Neural crest cell (in vitro differentiated cells): ENCODE measurements at places on chromosomes 2 and 18. TPM values are rescaled to one million over a fixed set of nuclear protein-coding genes. Genes with fewer than 3 reads are reported as not detected.

GRCh38 chr2:133733901-133734255, 165.6 kb upstream of the NCKAP5 start:
- no peak for DNase-seq

DNA sequence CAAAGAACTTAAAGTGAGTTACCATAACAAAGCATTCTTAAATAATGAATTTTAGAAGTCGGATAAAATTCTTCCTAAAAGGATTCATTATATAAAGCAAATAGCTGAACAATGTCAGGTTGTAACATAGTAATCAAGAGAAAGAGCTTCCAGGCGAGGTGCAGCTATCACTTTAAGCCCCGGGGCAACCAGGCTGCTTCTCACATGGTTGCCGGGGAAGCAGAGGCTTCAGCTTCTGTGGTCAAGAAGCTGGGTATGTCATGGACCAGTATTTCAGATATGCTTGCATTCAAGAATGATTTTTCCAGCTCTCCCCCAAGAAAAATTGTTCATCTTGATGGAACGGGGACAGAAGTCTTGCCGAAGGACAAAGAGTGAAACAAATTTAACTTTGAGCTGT, 23.6 kb upstream of the KYNU start:
- no peak for DNase-seq

DNA sequence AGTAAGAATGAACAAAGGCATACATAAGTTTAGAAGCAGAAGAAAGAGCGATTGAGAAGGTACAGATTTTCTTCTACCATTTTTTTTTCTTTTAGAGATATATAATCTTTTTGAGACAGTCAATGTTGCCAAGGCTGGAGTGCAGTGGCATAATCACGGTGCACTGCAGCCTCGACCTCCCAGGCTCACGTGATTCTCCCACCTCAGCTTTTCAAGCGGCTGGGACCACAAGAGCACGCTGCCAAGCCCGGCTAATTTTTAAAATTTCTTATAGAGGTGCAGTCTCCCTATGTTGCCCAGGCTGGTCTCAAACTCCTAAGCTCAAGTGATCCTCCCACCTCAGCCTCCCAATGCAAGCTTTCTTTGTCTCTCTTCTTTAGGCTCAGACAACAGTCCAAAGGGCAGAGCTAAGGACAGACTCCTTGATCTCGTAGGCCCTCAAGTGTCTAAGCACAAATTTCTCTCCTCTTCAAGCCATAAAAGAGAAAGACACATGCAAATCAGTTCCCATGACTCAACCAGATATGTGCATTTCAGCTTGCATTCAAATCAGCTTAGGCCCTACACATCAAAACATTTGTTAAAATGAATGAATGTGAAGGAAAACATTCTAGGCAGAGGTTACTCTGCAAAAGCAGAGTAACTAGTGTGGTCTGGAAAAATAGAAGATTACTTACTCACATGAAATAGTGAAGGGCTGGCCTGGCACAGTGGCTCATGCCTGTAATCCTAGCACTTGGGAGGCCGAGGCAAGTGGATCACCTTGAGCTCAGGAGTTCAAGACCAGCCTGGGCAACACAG, 18.0 kb downstream of the ITSN2 start:
- no peak for DNase-seq

Gene AMER3
- 1.3 and 1.4 TPM in 2 replicates for total RNA-seq

DNA sequence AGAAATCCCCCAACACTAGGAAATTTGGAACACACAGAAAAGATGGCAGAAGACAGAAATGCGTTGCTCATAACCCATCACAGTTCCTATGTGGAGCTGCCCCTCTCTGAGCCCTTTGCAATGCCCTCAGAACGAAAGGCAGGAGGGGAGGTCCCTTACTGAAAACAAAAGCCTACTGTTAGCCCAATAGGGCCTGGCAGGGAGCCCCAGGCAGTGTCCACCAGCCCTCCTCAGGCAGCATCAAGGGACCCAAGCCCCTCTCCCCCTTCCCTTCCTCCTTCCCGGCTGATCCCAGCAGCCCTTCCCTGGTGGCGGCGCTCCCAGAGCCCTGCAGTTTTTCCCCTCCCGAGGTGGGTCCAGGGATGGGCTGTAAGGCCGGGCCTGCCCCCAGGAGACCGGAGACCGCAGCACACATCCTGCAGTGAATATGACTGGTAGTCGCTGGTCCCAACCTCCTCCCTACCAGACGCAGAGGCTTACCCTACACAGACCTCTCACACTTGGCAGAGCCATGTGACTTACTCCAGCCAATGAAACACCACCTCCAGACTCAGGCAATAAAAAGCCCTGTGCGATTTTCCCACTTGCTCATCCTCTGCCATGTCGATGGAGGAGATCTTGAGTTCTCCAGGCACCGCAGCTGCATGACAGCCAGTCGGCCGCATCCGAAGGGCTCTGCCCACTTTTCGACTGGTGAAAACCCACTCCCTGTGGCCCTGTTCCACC, 19.4 kb upstream of the DUSP2 start:
- no peak for DNase-seq

DNA sequence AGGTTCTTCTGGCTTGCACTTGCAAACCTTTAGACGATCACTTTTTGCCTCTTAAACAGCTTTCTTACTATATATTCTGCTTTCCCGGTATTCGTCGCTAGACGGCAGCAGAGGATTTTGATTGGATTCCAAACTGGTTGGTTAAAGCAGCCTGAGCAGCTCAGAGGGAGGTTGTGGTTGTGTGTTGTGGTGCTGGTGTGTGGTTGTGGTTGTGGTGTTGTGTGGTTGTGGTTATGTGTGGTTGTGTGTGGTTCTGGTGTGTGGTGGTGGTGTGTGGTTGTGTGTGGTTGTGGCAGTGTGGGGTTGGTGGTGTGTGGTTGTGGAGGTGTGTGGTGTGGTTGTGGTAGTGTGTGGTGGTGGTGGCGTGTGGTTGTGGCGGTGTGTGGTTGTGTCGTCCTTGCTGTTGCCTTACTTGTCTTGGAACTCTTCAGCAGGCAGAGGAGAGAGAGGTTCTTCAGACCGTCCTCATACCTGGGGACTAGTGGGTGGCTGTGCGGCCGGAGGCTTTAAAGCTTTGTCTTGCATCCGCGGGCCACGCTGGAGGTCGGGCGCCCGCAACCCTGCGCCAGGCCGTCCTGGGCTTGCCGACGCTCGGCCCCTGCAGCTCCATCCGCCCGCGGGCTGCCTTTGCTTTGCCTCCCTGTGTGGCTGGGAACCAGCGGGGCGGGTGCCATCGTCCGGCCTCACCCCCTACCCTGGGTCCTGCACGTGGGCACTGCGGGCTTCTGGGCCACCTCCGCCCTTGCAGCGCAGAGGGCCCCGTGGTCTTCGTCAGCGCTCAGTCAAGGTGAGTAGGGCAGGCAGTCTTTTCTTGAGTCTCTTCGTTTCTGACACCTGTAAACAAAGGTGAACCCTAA, 190.8 kb downstream of the ARHGAP28 start:
- peak; percentile 76 for DNase-seq

Gene TOGARAM2
- 0.35 TPM in 1 of 2 replicates, not detected in the other for total RNA-seq

DNA sequence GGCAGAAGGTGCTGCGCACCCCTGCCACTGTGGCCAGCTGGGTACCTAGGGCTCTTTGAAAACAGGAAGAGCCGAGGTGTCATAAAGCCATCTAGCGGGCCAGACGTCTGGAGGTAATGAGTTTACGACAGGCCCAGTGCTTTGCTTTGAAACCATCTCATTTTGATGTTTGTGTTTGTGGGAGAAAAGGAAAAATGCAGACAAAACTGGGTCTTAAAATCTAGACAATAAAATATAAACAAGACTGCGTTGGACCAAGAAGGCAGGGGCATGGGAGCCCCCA, 3.2 kb downstream of the HOXD9 start:
- DNase-seq: no peak

DNA sequence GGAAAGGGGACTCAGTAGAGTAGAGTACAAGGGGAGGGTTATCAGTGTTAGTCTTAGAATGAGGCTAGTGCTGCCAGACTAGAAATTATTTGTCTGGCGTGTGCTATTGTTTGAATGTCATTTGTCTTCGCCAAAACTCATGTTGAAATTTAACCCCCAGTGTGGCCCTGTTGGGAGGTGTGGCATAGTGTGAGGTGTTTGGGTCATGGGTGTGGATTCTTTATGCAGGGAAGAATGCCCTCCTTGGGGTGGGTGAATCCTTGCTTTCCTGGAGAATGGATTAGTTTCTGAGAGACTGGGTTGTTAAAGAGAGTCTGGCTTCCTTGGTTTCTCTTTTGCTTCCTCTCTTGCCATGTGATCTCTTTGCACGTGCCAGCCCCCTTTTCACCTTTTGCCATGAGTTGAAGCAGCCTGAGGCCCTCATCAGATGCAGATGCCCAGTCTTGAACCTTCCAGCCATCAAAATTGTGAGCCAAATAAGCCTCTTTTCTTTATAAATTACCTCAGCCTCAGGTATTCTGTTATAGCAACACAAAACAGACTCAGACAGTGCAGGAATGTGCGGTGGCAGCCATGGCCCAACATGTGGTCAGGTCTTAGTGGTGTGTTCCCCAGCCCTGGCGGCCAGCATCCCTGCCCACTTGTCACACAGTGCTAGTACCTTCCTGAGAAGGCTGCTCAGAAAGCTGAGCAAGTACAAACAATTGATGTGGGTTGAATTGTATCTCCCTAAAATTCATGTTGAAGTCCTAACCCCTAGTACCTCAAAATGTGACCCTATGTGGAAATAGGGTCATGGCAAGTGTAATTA, 48.4 kb upstream of the NAB1 start:
- no peak for DNase-seq

DNA sequence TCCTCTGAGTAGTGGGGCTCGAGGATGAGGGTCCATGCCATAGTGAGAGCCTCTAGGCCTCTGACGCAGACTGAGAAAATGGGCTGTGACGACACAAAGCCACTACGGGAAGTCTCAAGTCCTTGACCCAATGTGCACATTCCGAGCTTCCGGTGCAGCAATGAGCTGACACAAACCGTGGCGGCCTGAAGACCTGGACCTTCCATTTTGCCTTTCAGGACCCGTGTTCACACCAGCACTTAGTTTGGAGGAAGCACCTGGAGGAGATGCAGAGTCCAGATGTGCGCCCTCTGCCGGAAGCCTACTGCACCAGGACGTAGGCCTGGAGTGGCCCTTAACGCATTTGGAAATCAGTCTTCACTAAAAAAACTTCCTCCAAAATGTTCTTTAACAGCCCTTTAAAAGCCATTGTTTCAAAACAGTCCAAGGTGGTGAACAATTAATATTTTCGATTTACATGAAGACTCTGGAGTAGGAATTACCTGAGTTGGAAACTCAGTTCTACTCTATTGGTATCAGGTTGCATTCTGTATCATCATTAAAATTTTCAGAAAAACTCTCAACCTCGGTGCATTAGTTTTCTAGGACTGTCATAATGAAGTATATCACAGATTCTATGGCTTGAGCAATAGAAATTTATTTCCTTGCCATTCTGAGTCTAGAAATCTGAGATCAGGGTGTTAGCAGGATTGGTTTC, 33.9 kb downstream of the BMP10 start:
- DNase-seq: peak; percentile 40

Gene LRRC30
- not detected in 2 replicates for total RNA-seq

GRCh38 chr2:133109772-133110171, 439.8 kb upstream of the LYPD1 start:
- DNase-seq: no peak

Gene MC2R
- not detected in 2 replicates for total RNA-seq

DNA sequence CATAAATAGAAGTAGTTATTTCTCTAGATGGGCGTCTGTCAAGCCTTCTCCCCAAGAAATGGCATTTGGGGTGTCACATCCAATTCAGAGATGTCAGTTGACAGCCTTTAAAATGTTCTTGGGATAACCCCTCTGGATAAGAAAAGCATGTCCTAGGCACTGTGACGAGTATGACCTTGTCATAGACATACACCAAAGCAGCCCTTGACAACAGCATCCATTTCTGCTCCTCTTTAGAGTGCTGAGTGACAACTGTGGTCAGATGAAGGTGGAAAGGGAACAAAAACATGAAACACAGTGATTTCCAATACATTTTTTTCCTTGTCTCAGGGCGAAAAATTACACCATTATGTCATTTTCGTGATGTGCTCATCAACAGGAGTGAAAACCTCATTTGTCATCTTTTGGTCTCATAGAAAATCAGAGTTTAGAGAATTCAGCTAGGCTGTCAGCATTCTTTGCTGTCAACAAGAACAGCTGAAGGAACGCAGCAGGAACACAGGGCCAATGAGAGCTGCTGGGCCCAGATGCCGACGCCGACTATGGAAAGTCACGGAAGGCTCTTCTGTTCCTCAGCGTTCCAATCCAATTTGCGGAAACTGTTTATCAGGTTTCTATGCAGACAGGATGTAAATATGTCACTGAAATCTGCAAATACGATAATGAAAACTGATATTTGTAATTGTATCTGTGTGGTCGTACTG, 193.2 kb downstream of the ICOS start:
- no peak for DNase-seq

DNA sequence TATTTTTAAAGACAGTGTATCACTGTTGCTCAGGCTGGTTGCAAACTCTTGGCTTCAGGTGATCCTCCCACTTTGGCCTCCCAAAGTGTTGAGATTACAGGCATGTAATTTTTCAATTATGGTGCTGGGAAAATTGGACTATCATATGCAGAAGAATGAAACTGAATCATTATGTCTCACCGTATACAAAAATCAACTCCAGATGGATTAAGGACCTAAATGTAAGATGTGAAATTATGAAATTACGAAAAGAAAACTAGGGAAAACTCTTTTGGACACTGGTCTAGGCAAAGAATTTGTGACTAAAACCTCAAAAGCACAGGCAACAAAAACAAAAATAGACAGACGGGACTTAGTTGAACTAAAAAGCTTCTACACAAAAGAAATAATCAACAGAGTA, 31.2 kb downstream of the MAP3K2 start:
- DNase-seq: no peak

Gene SLC9A4
- total RNA-seq: not detected in 2 replicates

Gene TMEFF2
- total RNA-seq: 1.8 and 2.9 TPM in 2 replicates

- DNase-seq: no peak
Measured at GRCh38 chr2:50645346-50645745, 386.6 kb downstream of the NRXN1 start.

- DNase-seq: no peak
Measured at GRCh38 chr18:11909061-11909455, 941 bp upstream of the MPPE1 start.

DNA sequence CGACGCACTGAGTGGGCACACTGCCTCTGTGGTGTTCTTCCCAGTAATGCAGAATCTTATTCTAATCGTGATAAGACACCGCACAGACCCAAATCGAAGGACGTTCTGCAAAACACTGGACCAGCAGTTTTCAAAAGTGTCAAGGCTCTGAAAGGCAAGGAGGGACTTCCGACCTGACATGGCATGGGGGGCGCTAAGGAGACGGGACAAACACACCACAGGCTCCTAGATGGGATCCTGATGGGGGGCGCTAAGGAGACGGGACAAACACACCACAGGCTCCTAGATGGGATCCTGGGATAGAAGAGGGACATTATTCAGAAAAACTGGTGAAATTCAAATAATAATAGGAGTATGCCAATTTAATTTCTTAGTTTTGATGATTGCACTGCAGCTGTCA, 191.4 kb downstream of the LDLRAD4 start:
- no peak for DNase-seq

Gene GKN1
- not detected in 2 replicates for total RNA-seq

GRCh38 chr2:214481204-214481603, 70.3 kb downstream of the VWC2L start:
- DNase-seq: no peak

Gene CHRNG
- not detected in 2 replicates for total RNA-seq

GRCh38 chr2:111986116-111986900, 68.8 kb upstream of the TMEM87B start:
- DNase-seq: peak; percentile 25

GRCh38 chr18:43886341-43886740, 609.1 kb upstream of the SYT4 start:
- DNase-seq: no peak

Gene POTEE
- total RNA-seq: 1.0 and 1.1 TPM in 2 replicates
